Stomach (tissue), 19 donors: ENCODE measurements at places on chromosomes 6 and 20. TPM values are rescaled to one million over a fixed set of nuclear protein-coding genes. Genes with fewer than 3 reads are reported as not detected.

PNLDC1 gene
- total RNA-seq: not detected

- peak; percentile 20 for DNase-seq
Observed at GRCh38 chr20:13344671-13345070, 123.6 kb downstream of the ISM1 start.

DYNLRB1 gene
- total RNA-seq: 17.3 TPM

DNA sequence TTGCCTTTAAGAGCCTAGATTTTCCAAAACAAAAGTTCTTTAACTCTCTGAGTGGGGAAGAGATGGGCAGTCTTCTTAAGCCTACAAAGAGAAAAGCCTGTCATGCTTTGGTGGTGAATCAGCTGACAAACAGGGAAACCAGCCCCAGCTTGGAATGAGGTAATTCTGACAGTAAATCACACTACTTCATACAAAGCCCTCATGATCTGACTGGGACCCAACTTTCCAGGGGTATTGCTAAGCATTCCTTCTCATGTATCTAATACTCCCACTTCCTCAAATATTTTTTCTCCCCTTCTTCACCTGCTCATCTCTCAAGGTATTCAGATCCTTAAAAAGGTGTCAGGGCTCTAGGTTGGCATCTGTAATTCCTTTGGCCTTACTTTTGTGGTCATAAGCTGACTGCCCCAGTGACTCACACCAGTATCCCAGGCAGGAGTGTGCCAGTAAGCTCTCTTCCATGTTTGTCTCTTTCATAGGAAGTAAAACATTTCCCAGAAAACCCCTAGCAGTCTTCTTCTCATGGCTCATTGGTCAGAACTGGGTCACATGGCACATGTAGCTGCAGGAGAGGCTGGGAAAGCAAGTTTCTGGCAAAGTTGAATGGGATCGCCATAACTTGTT is 15.0 kb upstream of the TBC1D22B start:
- DNase-seq: peak; percentile 63

TTK gene
- total RNA-seq: 9.2 TPM
